ENCODE measurements at places on chromosomes 1 and 21.

DNA sequence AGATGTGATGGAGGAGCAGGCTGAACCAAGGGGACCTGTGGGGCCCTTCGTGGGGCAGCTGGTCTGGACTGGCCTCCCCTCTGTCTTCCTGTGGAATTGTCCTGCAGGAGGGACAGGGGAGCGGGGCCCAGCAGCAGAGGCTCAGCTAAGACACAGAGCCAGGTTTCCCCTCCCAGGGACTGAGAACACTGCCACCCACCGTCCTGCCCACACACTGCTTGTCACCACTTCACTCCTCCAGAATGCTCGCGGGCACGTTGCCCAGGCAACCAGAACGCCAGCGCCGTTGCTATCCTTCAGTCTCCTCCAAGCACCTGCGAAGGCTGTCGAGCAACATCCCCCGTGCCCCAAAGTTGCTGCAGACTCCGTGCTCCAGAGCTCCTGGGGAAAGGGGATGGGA lies 46.4 kb downstream of the AJAP1 start:
- no peak for DNase-seq

DNA sequence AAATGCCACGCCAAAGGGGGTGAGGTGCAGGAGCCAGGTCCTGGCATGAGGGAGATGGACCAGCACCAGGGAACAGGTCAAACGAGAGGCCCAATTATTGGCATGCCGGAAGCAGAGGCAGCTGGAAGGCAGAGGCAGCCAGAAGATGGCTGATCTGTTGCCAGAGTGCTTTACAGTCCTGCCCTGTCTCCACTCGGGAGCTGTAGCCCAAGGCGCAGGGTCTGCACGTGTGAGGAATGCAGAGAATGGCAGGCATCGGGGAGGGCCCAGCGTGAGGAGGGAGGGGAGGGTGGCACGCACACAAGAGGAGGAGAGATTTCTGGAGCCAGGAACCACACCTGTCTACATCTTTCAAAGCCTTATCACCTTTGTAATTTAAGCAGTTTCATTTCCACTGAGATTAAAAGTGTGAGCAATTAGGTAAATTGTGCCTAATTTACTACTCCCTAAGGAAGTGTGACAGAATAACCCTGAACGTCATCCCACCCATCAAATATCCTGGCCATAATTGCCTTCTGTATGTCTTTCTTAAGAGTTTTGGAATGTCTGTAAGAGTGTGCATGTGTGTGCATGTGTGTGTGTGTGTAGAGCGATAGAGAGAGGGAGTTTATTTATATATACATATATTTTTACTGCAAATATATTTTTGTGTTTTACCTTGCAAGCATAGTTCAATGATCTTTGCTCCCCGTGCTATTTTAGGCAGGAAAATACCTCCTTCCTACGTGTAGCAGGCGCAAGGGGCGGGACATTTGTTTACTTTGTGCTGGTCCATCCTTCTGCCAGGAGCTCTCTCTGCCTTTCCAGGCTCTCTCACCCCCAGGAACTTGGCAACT lies 125.5 kb upstream of the SERBP1 start:
- DNase-seq = no peak

GRCh38 chr1:248696261-248696660 lies 6.3 kb downstream of the OR14I1 start:
- no peak for DNase-seq

DNA sequence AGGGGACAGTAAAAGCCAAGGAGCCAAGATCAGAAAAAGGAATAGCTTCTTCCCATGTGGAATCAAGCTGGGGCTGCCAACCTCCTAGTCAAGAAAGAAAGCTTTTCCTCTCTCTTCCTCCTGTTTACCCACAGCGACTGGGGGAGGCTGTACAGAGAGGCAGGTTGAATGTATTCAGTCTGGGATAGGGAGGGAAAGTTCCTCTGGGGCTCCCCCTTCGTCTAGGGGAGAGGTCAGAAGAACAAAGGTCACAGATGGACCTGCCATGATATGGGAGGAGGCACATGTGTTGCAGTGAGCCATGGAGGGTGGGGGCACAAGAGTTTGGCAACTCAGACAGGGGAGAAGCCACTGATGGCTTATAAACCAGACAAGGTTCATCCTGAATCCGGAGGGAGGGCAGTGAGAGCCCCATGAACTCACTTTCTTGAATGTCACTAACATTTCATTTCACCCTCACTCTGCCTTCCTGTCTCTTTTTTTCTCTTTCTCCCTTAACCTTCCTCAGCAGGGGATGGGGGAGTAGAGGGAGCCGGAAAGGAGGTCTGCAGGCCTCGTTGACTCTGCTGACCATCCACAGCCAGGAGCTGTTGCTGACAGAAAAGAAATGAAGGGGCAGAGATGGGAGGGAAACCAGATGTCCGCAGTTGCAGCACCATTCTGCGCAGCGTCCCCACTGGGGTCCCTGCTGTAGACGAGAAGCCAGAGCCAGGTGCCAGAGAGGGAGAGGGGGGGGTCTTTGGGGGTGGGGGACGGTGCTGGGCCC lies 61.1 kb downstream of the PLXNA2 start:
- no peak for DNase-seq

- DNase-seq = no peak
Measured at GRCh38 chr1:31617916-31618746, 642 bp downstream of the HCRTR1 start.

GRCh38 chr1:182720463-182720862 lies 36.1 kb upstream of the RGS8 start:
- no peak for DNase-seq

GRCh38 chr1:80217377-80217986 lies 1211.0 kb upstream of the ADGRL4 start:
- peak; percentile 79 for DNase-seq

GRCh38 chr1:16205891-16206546 lies 6.4 kb downstream of the ARHGEF19 start:
- no peak for DNase-seq

DNA sequence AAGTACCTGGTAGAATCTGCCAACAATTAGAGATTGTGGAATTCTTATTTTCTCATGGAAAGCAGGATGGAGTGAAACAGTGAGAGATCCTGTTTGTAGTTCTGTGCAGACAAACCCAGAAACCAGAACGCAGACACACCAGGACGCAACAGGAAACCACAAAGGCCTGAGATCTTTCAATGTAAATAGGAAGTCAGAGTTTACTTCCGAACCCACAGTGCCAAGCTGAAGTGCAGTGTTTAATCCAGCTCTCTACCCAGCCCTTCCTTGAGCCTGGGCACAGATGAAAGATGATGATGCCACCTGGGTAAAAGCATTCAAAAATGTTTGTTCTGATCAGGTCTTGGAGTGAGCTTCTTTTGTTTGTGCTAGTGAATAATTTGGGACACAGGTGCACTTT lies 244.2 kb upstream of the HOOK1 start:
- no peak for DNase-seq

GRCh38 chr1:169550294-169550693 lies 36.0 kb downstream of the F5 start:
- DNase-seq = peak; percentile 24
